Nasal cavity respiratory epithelium epithelial cell of viscerocranial mucosa (primary cell): ENCODE measurements at places on chromosomes 3 and 15. TPM values are rescaled to one million over a fixed set of nuclear protein-coding genes. Genes with fewer than 3 reads are reported as not detected.

The PARP15 gene
- under 0.01 and 0.21 TPM in 2 replicates for total RNA-seq

The PLOD2 gene
- total RNA-seq = 20.8 and 113 TPM in 2 replicates

The TGM5 gene
- 1.0 and 1.5 TPM in 2 replicates for total RNA-seq

The ARNT2 gene
- total RNA-seq = under 0.01 and 0.50 TPM in 2 replicates

The CCDC13 gene
- 0.68 and 0.71 TPM in 2 replicates for total RNA-seq

The AHSG gene
- total RNA-seq = not detected in 2 replicates

The LDHAL6B gene
- total RNA-seq = not detected in 2 replicates

The C3orf80 gene
- total RNA-seq = under 0.01 and 0.07 TPM in 2 replicates

The SGO1 gene
- under 0.01 and 0.14 TPM in 2 replicates for total RNA-seq

The SENP7 gene
- 10.9 TPM in 2 replicates for total RNA-seq

The ARIH1 gene
- total RNA-seq = 24.6 and 102 TPM in 2 replicates

The STARD9 gene
- total RNA-seq = 0.34 and 1.9 TPM in 2 replicates

The SPTSSB gene
- total RNA-seq = 0.64 and 1.4 TPM in 2 replicates

The FHIT gene
- 3.8 and 11.9 TPM in 2 replicates for total RNA-seq

The TNNC1 gene
- total RNA-seq = 0.68 TPM in 1 of 2 replicates, not detected in the other

The HRH1 gene
- 5.1 and 7.7 TPM in 2 replicates for total RNA-seq

The SRGAP3 gene
- total RNA-seq = 11.3 and 20.3 TPM in 2 replicates

The TMEM158 gene
- total RNA-seq = 1.4 and 2.3 TPM in 2 replicates

The SCN5A gene
- total RNA-seq = not detected in 2 replicates

The ESYT3 gene
- total RNA-seq = 0.64 and 7.5 TPM in 2 replicates

The PLXNA1 gene
- total RNA-seq = 42.7 and 139 TPM in 2 replicates

The IQCH gene
- total RNA-seq = 3.1 and 7.0 TPM in 2 replicates

The IL16 gene
- total RNA-seq = under 0.01 and 0.07 TPM in 2 replicates

The FMN1 gene
- 0.34 and 3.0 TPM in 2 replicates for total RNA-seq
